Nucleus accumbens (tissue), 56 donors: ENCODE measurements at places on chromosomes 11 and 22.

DNA sequence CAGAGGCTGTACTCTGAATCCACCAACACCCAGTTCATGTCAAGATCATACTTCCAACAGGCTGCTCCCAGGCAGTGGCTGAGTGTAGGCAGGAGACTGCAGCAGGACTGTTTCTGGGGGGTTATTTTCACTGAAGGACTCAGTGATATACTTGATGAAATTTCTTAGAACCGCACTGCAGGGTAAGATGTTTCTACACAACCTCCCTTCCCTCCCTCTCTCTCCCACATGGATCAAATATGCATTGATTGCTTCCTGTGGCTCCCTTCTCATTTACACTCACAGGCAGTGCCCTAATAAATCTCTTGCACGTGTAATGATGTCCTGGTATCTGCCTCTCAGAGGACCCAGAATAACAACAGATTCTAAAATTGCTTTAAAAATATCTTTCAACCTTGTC lies 251.3 kb upstream of the CCDC179 start:
- DNase-seq = no peak

DNA sequence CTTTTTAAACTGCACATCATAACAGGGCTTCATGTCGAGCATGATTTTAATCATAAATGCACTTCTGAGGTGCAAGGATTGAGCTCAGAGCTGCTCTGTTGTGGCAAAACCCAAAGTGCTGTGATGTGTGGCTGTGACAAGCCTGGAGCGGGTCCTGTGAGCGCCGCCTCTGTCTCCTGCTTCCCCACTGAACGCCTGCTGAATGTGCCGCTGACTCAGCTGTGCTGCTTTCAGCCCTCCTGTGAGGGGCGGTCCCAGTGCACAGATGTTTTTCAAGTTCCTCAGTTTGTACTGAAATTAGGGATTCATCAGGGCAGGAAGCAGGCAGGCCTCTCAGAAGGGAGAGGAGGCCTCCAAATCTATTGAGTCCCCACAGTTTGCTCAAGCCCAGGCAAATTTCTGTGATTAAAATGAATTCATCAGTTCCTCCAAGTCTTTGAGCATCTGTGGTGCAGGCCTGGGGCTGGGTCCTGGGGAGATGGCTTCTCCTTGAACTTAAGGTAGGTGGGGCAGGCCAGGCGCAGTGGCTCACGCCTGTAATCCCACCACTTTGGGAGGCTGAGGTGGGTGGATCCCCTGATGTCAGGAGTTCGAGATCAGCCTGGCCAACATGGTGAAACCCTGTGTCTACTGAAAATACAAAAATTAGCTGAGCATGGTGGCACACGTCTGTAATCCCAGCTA lies 3.0 kb upstream of the GTSE1 start:
- DNase-seq = peak; percentile 16

GRCh38 chr22:35344956-35345690 lies 35.8 kb upstream of the HMOX1 start:
- DNase-seq = no peak

DNA sequence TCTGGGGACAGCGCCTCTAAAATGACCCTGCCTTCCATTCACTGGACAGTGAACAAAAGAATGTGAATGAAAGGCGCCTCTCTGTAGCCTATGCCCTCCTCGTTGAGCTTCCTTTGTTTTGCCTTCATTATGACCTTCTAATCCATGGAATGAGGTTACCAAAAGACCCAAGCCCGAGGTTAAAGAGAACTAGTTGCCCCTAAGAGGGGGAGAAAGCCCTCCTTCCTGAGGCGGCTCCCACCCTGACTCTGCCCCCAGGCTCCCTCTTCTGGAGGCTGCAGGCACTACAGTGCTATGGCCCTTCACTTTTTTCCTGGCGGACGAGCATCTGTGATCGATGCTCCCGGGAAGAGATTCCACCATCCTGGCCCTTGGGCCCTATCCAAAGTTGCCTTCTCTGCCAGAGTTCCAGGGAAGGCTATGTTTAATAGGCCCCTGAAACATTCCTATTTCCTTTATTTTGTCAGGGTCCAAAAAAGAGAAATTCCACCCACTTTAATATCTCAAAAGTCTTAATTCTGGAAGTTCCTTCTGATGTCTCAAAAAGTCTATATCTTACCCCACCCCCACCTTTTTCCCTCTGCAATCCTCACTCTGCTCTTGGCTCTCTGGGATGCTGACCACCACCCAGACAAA lies 147.3 kb downstream of the FEZ1 start:
- peak; percentile 13 for DNase-seq

- DNase-seq = no peak
These were observed 33.7 kb downstream of the IGF2 start for GRCh38 chr11:2105511-2105910.

- DNase-seq = no peak
These were observed 916.2 kb downstream of the METTL15 start for GRCh38 chr11:29024386-29024785.

GRCh38 chr22:27124351-27124966 lies 467.1 kb downstream of the MIAT start:
- no peak for DNase-seq

DNA sequence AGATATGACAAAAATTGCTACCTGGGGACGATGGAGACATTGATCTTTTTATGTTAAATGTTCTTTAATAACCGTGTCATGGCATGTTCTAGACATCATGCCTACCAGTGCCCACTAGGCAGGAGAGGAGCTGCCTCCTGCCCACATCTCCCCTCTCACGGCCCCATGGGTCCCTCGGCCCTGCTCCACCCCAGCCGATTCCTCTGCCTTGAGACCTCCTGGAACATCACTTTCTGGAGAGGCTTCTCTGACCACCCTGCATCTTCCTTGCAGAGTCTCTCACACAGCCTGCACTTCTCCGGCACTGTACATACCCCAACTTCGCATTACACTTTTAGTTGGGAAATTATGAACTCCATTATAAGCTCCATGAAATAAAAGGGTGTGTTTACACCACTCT lies 16.8 kb downstream of the EFCAB6 start:
- DNase-seq = no peak

GRCh38 chr11:66509131-66509561 lies 1.3 kb upstream of the BBS1 start:
- no peak for DNase-seq

GRCh38 chr11:18617688-18618341 lies 16.3 kb downstream of the SPTY2D1 start:
- DNase-seq = no peak

DNA sequence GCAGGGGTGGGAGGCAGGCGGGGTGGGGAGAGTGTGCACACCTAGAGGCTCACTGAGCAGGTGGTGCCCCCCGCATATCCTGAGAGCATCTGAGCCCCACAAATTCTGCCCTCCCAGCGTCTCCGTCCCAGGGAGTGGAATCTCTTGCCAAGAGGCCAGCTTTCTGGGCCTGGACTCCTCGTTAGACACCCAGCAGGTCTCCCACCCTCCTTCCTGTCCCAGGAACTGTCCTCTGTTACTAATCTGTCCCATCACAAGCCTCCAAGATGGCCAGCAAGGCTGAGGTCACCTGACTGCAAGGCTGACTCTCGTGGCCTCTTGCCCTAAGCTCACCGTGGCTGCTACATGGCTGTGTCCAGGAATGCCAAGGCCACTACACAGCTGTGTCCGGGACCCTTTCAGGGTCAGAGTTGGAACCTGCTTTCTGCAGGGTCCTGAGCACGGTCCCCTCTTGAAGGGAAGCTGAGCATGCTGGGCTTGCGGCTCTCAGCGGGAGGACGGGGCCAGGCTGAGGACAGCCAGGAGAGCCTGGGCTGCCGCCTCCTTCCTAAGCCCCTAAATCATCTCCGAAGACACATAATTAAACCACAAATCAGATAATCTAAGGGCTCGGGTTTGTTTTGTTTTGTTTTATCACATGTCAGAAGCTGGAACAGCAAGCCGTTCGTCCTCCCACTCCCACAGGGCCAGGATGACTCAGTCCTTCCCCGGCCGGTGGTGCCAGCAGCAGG lies 1327.3 kb downstream of the TBC1D22A start:
- DNase-seq = no peak

DNA sequence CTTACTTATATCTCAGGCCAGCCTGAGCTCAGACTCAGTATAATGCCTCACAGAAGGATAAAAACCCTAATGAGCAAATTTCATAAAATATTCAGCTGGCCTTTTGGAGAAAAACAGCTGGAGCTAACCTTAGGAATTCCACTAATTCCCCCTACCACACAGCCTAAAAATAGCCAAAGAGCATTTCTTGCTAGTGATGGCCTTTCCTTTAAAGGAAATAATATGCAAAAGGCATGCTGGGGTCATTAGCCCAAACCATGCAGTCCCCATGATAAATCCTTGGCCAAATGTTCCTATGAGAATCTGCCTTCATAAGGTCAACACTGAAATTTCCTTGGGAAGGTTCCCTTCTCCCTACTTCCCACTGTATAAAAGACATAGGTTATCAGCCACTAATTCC lies 38.2 kb downstream of the SYTL2 start:
- no peak for DNase-seq

- DNase-seq = no peak
These were observed 73.7 kb downstream of the FLI1 start for GRCh38 chr11:128767591-128768001.

DNA sequence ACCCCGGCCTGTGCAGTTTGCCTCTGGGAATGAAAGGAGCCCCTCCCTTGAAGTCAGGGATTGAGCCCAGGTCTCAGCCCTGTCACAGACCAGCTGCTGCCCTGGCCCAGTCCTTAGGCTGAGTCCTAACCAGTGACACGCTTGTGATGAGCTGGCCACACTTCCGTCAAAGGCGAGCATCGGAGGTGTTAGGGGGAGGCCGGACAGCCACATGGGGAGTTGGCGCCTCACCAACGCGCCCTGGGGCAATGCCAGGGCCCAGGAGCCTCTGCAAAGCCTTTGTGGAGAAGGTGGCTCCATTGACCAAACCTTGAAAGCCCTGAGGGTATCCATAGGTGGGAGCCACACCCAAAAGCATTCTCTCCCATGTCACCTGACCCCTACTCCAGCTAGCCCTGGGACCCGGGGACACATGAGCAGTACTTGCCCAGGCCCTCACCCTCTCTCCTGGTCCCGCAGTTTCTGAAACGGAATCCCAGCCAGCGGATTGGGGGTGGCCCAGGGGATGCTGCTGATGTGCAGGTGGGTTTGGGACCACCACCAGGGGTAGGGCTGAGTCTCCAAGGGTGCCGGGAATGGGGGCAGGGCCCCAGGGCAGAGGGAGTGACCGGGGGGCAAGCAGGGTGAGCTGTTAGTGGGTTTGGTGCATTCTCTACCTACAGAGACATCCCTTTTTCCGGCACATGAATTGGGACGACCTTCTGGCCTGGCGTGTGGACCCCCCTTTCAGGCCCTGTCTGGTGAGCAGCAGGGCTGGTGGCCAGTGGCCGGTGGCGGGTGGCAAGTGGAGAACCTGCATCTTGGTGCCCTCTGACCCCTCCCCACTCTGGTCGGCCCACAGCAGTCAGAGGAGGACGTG lies 3.7 kb downstream of the PTPRCAP start:
- DNase-seq = no peak

GRCh38 chr11:104705490-104706190 lies 192.6 kb downstream of the CASP12 start:
- DNase-seq = no peak

DNA sequence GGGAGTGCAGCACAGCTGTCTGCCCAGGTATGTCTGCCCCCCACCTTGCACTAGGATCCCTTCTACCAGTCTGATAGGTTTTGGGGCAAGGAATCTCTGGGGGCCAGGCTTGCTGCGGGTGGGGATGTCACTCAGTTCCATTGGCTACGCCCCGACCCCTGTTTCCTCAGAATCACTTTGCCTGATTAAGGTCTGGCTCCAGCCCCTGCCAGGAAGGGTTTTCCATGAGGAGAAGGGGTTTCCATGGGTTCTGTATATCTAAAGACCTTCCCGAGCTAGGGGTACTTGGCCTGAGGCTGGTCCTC lies 14.0 kb downstream of the OTOG start:
- no peak for DNase-seq

GRCh38 chr22:36021606-36022153 lies 6.9 kb downstream of the RBFOX2 start:
- DNase-seq = no peak

DNA sequence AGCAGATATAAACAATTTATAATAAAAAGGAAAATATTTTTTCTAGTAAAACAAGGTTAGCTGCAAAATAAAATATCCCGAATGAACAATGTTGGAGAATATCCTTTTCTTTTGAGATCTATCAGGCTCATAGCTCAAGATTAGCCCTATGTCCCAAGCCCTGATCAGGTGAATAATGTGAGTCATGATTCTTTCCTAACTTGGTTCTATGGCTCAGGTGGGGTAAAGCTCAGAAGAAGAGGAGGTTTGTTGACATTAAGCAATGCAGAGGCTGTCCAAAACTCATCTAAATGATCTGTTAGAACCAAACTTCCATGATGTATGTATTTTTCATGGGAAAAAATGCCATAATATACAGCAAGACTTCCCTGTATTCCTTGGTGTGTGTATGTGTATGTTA lies 86.1 kb downstream of the TRIM44 start:
- DNase-seq = no peak

- DNase-seq = no peak
These were observed 13.2 kb downstream of the FZD4 start for GRCh38 chr11:86941871-86942599.

GRCh38 chr11:123700772-123701171 lies 40.7 kb downstream of the ZNF202 start:
- DNase-seq = no peak

DNA sequence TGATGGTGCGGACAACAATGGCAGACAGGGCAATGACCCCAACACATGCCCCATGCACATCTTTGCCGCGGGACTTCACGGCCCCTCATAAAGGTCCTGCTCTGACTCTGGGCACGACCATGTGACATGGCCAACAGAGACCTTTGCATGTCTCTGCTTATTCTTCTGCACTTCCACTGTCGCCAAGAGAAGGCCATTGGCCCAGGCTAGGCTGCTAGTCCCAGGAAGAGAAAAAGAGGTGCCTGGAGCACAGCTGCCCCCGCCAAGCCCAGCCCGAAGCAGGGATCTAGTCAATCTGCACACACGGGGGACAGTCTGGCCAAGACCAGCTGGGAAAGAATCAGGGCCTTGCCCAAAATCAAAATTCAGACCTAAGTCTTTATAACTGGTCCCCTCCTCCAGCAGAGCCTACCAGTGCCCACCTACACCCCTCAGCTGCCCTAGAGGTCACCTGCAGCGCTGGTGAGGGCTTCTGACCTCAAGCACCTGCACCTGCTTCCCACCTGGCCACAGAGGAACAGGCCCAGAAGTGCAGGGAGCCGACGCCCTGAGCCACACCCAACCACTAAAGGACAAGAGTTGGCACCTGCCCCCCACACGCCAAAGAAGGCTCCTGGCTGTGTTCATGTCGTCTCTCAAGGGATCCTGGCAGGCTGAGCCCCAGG lies 8.1 kb downstream of the SULT4A1 start:
- DNase-seq = no peak

DNA sequence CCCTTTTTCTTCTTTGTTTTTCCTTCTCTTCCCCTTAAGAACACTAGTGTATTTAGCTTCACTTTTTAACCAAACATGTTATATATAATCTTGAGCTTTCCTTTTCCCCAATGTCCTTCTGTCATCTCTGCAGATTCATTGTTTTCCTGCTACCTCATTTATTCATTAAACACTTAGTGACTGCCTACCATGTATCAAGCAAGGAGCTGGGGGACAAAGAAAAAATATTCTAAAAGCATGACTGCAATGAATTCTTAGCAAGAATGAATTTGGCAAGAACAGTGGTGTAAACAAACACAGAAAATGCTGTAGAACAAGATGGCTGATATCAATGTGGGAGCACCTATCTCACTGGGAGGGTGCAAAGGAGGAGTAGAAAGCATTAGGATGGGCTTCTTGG lies 247.0 kb upstream of the CCDC90B start:
- no peak for DNase-seq

- DNase-seq = no peak
These were observed 91.2 kb downstream of the TEAD1 start for GRCh38 chr11:12765428-12765827.

- no peak for DNase-seq
These were observed 32.9 kb upstream of the RFPL3 start for GRCh38 chr22:32324505-32325415.
